ENCODE measurements at places on chromosomes 6 and 20.
A peak's percentile ranks its signal among the peaks of the same experiment; 100 is the strongest.

- DNase-seq: no peak
Observed at GRCh38 chr6:133705731-133706130, 183.2 kb upstream of the TCF21 start.

- no peak for DNase-seq
Observed at GRCh38 chr6:134603561-134603960, 285.6 kb upstream of the SGK1 start.

- DNase-seq: no peak
Observed at GRCh38 chr6:16344756-16345155, 106.4 kb downstream of the GMPR start.

DNA sequence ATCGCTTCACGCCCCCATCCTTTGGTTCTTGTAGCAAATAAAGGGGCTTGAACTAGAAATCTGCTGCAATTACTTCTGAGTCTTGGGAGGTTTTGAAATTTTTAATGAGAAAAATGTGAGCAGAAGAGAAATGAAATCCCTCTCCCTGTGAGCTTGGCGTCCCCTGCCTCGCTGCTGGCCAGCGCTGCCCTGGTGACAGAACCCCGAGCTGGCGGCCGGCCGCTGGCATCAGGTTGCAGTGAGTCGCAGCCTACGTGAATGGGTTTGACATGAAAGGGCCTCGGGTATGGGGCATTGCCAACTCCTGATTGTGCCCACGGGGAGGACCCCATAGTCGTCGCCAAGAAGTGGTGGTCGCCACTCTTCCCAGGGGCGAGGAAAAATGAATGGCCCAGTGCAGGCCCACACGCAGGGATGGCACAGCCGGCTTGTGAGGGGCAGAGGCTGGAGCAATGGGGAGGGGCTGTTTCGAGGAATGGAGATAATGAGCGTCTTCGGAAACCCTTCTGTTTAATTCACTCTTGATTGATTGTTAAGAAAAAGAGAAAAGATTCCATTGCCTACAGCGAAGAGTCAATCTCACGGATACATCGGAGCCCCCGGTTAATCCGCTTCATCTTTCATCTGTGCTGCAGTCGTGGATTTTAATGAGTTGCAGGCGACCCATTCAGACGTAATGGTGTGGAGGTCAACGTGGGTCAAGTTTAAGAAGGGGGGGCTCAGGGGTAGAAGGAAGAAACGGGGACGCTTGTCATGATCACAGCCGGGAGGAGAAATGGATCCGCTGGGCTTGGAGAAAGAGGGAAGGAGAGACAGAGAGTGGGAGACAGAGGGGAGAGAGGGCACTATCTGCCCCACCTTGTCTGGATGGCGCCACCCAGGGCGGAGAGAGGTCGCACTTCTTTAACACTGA, 380.1 kb downstream of the THBS2 start:
- no peak for DNase-seq

DNA sequence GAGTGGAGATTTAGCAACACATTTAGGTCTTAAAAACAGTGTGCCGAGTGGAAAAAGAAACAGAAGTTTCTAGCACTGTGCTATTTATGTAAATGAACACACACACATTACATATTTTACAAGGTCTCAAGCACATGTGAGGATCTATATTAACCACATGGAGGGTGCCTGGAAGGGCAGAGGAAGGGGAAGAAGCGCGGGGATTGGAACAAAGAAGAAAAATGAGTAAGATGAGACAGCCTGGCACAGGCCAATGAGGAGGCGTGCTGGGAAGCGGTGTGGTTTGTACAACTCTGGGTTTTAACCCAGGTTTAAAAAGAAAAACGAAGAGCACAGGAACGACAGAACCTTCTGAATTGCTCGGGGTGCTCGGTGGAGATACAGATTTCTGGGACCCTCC, 5.7 kb downstream of the KCNG1 start:
- no peak for DNase-seq

- peak; percentile 1 for DNase-seq
Observed at GRCh38 chr6:5302995-5303622, 41.8 kb downstream of the FARS2 start.

GRCh38 chr6:118285791-118286190, 262.3 kb upstream of the PLN start:
- DNase-seq: no peak

GRCh38 chr20:25072226-25072811, 9.6 kb downstream of the VSX1 start:
- DNase-seq: no peak

DNA sequence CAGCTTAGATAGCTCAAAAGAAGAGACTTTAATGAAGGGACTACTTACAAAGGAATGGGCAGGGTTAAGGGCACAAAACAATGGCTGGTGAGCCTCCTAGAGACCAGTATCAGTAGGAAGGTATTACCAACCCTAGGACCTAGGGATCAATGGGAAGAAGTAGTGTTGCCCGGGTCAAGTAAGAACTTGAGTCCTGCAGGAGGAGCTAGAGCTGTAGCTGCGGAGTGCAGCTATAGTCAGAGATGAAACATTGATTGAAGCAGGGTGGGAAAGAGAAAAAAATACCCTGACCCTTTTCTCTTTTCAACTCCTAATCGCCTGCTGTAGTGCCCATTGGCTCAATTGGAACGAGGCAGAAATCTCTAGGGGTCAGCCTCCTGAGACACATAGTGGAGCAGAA, 144.0 kb downstream of the FLRT3 start:
- no peak for DNase-seq

DNA sequence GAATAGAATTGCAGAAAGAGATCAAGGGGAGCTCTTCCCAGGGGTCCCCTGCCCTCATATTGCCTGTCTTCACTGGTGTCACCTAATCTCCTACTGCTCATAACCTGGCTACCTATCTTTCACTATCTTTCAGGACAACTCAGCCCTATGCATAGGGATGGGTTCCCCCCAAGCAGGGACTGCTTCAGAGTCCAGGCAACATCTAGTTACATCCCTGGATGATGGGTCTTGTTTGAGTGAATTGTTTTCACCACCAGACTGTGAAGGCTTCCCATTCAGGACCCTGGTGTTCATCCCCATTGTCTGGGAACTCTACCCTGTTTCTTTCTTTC, 850 bp upstream of the HECA start:
- no peak for DNase-seq

- no peak for DNase-seq
Observed at GRCh38 chr6:134346932-134347545, 29.1 kb upstream of the SGK1 start.

- peak; percentile 46 for DNase-seq
Observed at GRCh38 chr6:157471895-157472686, 91.1 kb downstream of the ZDHHC14 start.

DNA sequence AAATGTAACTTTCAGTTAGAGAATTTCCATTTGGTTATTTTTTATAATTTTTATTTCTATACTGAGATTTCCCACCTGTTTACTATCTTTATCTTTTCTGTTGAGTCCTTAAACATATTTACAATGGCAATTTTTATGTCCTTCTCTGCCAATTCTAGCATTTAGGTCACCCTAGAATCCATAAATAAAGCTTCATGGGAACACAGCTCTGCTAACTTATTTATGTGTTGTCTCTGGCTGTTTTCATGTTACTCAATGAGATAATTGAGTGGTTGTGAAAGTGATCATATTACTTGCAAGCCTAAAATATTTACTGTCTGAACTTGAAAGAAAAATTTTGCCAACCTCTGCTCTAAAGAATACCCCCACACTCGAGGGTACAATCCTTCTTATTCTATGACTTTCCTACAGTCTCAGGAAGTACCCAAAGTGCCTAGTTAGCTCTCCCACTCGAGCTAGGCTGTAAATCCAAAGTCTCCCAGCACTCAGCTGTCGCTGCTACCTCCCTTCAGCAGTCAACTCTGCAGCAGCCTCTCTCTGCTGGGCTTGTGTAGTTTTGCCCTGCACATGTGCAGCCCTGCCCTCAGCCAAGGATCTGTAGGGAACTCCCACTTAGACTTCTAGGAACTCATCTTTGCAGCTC, 53.5 kb upstream of the GCLC start:
- DNase-seq: no peak

DNA sequence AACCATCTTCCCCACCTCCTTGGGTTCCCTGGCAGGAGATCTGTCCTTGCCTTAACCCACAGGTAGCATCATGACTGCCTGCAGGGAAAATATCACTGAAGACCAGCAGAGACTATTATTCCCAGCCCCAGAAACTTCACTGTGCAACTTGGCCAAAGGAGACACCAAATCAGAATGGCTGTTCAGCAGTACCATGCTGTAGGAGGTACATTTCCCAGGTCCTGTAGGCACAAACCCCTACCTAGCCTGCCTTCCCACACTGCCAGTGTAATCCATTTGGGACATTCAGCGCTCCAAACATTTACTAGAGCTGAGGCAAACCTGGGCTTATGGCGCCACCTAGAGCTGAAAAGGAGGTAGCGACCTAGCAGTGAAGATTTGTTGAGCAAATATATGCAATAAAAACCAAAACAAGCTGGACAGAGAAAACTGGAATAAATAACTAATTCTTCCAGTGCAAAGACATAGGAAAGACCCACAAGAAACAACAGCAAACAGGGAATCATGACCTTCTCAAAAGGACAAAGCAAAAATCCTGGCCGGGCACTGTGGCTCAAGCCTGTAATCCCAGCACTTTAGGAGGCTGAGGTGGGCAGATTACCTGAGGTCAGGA, 60.3 kb downstream of the VTA1 start:
- no peak for DNase-seq

DNA sequence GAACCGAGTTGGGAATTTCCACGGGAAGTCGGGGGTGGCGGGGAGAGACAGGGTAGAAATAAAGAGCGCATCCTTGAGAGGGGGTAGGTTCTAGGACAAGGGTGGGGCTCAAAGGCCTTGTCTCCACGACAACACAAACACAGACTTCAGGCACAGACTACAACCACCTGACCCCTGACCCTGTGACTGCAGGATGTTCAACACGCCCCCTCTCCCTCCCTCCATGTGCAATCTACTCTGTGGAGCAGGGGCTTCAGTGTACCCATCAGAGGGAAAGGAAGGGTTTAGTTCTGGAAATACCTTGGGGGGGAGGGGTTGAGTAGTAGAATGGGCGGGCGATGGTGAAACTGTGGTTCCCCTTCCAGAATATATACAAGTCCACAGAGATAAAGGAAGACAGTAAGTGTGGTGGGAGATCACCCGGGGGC, 651 bp upstream of the TAPBP start:
- peak; percentile 6 for DNase-seq

DNA sequence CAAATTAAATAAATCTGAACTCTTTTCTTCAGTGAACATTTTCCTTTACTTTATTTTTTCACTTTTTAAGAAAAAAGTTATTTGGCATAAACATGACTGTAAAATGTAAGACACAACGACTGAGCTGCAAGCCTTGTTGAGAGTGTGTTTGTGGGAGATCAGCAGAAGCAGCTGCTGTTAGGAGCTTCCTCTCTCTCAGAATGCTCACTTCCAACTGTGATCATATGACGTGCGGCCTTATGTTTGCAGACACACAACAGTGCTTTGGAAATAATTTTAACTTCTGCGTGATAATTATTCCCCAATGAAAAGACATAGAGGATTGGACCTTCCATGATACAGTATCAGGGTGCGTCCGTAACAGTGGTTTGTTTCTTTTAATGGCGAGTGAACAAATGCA, 104.0 kb downstream of the ARHGAP18 start:
- no peak for DNase-seq

DNA sequence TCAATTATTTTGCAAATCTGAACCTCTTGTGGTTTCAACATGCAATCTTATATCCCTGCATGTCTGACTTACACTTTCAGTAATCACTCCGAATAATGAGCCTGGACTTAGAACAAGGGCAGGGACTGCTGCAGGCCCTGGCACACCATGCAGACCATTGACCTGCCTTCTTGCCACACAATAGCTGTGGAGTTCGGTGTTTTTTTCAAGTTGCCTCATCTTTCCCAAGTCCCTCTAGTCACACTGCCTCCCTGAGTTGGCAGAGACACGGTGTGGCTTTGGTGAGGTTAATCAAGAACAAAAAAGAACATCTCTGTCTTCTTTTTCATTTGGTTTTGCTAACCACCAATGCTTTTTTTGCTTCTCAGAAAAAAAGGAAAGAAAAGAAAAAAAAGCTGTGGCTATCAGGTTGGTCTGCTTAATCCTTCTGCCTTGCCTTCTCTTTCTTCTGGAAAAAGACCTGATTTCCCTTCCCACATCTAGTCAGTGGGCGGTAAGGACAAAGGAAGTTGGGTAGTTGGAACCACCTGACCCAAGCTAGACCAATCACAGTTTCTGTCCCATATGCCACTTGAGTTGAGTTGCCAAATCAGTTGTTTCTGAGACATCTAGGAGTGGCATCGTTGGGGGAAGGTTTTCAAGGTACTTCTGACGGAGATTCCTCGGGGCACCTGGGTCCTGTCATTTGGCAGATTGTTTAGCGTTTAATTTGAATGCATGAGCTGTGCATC, 55.9 kb upstream of the TASP1 start:
- DNase-seq: no peak

DNA sequence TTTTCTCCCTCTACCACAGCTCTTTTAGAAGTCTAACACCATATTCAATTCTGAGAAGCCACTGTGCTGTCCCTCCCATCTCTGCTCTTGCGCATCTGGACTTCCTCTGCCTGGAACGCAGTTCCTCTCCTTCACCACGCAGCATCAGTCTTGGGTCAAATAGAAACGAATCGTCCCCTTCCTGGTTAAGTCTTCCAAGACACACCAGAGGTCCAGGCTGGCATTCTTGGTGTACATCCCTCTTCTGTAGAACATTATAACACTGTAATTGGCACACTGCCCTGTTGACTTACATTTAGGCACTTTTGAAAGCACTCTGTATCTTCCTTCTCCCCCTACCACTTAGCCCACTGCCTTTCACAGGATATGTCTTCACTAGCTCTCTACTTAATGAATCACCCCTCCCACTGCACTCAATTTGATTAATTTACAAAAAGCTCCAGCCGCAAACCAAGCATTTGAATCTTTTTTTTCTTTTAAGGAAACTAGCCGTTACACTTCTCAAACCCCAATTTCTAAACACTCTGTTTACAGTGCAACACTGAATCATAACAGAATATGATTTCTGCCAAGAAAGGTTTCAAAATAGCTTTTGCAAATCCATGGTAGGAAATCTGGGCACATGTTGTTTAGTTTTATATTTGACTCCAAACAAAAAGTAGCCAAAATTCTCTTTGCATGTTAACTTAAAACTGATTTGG, 140.8 kb upstream of the CARMIL1 start:
- no peak for DNase-seq

- DNase-seq: no peak
Observed at GRCh38 chr20:5362771-5363170, 46.0 kb upstream of the PROKR2 start.

DNA sequence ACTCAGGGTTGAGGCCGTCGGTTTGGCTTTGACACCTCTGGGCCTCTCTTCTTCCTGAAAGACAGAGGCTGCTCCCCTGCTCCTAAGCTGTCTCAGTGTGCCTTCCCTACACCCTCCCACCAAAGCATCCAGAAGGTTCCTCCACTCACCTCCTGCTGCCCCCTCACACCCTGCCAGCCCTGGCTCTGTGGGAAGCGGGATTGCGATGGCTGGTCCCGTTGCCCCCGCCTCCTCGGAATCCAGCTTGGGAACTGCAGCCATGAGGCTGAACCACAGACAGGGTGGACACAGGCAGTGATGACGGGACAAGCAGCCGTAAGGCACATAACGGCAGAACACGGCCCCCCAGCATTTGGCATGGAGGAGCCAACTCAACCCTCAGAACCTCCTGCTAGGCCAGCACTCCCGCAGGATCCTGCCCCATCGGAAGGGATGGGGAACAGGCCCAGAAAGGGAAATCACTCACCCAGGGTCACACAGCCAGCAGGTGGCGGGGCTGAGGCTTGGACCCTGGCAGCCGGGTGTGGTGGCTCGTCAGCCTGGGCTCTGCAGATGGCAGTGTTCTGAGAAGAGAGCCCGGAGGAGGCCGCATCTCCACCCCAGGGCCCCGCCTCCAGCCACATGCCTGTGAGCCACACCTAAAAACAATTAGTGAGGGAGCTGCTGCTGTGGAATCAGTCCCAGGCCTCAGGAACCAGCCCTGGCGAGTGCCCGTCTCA, 139.6 kb downstream of the PHACTR3 start:
- DNase-seq: no peak

GRCh38 chr6:125363039-125363823, 61.5 kb upstream of the HDDC2 start:
- peak; percentile 69 for DNase-seq

Data from NCI-H1092 treated with DMSO at 0.1 percent for 48 hours (cell line).